NCI-H460 (cell line): ENCODE measurements at places on chromosomes 16 and 17. TPM values are rescaled to one million over a fixed set of nuclear protein-coding genes. Genes with fewer than 3 reads are reported as not detected.

GRCh38 chr17:50944054-50944901, 78.1 kb upstream of the TOB1 start:
- peak; percentile 92 for DNase-seq

DNA sequence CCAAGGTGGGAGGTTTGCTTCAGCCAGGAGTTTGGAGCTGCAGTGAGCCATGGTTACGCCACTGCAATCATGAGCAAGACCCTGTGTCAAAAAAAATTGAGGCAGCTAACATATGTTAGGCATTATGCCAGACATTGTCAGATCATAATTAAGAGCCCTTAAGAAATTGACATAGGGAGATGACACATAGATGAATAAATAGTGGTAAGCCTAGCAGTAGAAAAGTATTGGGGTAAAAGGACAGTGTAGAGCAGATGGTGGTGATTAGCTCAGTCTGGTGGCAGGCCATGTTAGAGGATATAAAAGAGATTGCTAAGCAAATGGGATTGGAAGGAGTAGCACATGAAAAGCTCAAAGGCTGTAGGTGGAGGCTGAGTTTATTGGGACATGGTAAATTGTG, 22.6 kb downstream of the SRCAP start:
- DNase-seq, result no peak

DNA sequence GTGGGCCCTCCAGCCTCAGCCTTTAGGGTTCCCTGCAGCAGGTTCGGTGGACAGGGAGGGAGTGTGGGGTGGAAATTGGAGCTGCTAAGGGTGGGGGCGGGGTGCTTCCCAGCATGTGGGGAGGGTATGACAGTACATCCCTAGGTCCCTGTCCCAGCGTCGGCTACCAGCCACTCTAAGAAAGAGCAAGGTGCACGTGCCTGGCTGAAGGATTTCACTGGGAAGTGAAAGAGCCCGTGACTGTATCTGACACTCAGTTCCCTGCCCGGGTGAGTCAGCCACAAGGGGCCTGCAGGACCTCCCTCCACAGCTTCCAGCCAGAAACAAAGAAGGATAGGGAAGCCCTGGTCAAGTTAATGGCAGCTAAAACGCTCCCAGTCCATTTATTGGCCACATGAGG, 4.1 kb downstream of the SNRNP25 start:
- no peak for DNase-seq

GRCh38 chr16:10321407-10322387, 64.2 kb upstream of the ATF7IP2 start:
- DNase-seq, result no peak

GRCh38 chr17:80476877-80477646, 655 bp upstream of the NPTX1 start:
- DNase-seq, result no peak

DNA sequence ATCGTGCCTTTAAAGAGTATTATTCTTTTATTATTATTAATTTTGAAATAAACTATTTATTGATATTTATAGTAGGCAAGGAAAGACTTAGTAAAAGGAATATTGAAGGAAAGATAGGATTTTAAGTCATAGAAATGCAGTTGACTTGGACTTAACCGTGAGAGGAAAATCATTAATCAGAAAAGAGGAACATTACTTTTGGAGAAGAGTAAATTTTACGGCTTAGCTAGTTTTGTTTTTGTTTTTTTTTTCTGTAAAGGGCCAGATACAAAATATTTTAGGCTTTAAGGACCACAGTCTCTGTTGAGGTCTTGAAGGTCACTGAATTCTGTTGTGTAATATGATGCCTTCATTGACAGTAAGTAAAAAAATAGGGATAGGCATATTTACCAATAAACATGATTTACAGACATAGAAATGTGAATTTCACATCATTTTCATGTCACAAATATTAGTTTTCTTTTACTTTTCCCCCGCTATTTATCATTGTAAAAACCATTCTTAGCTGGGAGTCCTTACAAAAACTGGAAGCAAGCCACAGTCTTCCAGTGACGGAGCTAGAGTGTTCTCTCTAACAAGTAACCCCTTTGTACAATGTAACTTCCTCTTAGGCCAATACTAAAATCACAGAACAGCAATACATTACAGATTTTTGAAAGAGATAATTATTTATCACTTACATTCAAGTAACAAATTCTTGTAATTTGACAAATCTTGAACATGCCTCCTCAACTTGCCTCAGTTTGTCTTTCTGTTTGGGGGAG, 2.3 kb upstream of the KCNJ16 start:
- no peak for DNase-seq

- DNase-seq, result no peak
Observed at GRCh38 chr17:79137789-79138165, 63.2 kb downstream of the ENGASE start.

GRCh38 chr16:62752854-62753253, 716.6 kb upstream of the CDH8 start:
- no peak for DNase-seq

DNA sequence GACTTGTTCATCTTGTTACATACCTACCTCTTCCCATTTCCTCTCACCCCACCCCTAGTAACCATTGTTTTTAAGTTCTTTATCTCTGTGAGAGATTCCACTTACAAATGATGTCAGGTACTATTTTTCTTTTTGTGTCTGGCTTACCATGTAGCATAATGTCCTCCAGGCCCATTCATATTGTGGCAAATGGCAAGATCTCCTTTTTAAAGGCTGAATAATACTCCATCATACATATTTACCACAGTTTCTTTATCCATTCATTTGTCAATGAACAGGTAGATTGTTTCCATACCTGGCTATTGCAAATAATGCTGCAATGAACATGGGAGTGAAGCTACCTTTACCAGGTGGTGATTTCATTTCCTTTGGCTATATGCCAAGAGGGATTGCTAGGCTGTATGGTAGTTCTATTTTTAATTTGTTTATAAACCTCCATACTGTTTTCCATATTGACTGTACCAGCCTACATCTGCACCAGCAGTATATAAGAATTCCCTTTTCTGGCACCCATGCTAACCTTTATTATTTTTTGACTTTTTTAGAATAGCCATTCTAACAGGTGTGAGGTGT, 53.9 kb downstream of the NSRP1 start:
- no peak for DNase-seq

DNA sequence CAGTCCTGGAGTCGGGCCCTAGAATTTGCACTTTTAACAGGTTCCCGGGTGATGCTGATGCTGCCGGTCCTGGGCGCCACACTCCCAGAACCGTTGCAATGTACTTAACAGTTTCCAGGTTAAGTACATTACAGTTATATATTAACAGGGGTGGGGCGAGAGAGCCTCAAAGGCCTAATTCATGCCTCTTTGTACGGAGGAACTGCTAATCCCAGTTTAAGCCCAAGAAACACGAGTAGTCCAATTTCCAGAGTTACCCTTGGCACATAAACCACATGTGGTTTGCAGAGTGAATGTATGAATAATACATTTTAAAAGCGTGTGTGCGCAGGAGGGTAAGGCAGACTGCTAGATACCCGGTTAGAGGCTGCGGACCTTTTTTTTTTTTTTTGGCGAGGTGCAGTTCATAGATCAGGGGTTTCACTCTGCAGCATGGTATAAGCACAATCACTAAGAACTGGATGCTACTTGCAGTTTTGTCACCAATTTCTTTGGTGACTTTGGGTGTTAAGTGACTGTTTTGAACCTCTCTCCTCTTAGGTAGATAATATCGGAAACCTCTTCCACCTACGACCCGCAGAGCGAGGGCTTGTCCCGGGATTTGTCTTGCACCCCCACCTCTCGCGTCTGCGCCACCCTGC, 713 bp downstream of the COX11 start:
- peak; percentile 17 for DNase-seq

DNA sequence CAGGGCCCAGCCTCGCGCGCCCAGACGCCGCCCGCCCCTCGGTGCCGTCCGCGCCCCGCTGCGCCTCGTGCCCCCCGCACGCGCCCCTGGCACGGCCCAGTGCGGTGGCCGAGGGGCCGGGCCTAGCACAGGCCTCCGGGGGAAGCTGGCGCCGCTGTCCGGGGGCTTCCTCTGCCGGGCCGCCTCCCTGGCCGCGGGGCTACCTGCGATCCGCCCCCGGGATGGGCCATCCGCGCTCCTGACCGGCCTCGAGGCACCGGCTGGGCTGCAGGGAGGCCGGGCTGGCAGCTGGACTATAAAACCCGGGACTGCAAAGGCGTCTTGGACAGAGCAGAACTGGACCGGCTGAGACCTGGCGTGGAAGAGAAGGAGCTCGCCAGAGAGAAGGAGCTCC, 783 bp downstream of the BHLHA9 start:
- no peak for DNase-seq

DNA sequence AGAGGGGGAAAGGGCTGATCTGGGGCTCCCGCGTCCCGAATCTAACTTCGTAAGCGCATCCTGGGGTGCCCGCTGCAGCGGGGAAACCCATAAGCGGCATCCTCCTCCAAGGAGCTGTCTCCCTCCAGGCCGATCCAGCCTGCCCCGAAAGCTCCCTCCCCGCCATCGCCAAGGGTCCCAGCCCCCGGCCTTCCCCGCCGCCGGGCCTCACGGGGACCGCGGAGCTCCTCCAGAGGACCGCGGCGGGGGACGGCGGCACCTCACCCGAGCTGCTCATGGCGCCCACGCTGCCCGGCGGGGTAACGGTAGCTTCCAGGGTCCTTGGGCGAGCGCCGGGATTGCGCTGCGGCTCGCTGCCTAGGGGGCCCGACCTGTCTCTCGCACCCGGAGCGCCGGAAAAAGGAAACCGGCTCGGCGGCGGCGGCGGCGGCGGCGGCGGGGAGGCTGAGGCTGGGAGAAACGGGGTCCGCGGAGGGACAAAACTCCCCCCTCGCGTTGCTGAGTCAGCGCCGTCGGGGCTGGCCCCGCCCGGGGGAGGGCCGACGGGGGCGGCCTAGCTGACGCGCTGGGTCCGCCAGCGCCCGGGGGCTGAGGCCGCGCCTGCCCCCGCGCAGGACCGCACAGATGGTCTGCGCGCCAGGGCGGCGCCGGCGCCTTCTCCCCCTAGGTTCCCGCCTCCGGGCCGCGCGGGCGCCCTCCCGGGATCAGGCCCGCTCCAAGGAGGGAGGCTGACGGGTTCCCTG, at the start of gene BLMH:
TSS of gene BLMH (minus strand) at position 402 of the 743 bp plus-strand sequence. CDS start at position 277, 125 bp downstream.
- DNase-seq, result peak; percentile 70

DNA sequence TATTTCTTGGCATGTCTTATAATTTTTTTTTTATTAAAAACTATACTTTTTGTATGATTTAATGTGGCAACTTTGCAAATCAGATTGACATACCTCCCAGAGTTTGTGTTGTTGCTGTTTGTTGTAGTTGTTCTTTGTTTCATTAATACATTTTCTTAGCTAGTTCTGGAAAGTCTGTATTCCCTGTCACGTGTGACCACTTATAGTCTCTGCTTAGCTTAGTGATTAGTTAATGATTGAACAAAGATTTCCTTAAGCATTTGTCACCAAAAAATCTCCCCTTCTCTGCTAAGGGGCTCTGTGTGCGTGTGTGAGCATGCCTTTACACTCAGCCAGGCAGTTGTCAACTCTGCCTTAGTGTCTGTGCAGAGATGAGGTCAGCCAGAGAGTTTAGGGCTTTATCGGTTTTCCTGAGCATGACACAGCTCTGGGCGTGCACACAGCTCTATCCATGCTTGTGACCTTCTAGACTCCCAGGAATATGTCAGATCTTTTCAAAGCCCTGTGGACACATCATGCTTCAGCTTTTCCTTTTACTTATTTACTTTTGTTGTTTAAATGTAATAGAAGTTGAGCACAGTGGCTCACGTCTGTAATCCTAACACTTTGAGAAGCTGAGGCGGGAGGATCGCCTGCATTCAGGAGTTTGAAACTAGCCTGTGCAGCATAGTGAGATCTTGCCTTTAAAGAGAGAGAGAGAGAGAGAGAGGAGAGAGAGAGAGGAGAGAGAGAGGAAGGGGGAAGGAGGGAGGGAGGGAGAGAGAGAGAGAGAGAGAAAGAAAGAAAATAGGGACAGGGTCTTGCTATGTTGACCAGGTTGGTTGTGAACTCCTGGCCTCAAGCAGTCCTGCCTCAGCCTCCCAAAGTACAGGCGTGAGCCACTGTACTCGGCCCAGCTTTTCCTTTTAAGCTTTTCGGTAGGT, 21.9 kb downstream of the DNAI2 start:
- DNase-seq, result no peak

The ABCA8 gene
- 24.4 and 27.4 TPM in 2 replicates for total RNA-seq

The GUCY2D gene
- total RNA-seq, result 0.02 TPM in 1 of 2 replicates, not detected in the other

The CDH16 gene
- not detected in 2 replicates for total RNA-seq

The ICAM2 gene
- not detected in 2 replicates for total RNA-seq
